ENCODE measurements at places on chromosomes 5 and 9. TPM values are rescaled to one million over a fixed set of nuclear protein-coding genes. Genes with fewer than 3 reads are reported as not detected.

Gene SPOCK1
- not detected for total RNA-seq

Gene OR2S2
- total RNA-seq: not detected

Gene PCDHB5
- total RNA-seq: not detected

Gene ELOVL7
- 16.4 TPM for total RNA-seq

Gene BTNL8
- 7.3 TPM for total RNA-seq

Gene PDE4D
- total RNA-seq: 86.2 TPM

Gene MARVELD2
- 50.3 TPM for total RNA-seq

Gene ADCY2
- not detected for total RNA-seq

Gene SPATA31C1
- total RNA-seq: not detected

Gene ZBTB34
- total RNA-seq: 16.8 TPM

All from Caco-2 (cell line).